ENCODE measurements at places on chromosomes 5 and 9.

- DNase-seq: no peak
Observed at GRCh38 chr9:16824545-16825330, 45.7 kb downstream of the BNC2 start.

GRCh38 chr5:162664846-162665245 lies 597.3 kb downstream of the GABRG2 start:
- DNase-seq: no peak

GRCh38 chr9:96022445-96023051 lies 147.1 kb downstream of the ERCC6L2 start:
- no peak for DNase-seq

DNA sequence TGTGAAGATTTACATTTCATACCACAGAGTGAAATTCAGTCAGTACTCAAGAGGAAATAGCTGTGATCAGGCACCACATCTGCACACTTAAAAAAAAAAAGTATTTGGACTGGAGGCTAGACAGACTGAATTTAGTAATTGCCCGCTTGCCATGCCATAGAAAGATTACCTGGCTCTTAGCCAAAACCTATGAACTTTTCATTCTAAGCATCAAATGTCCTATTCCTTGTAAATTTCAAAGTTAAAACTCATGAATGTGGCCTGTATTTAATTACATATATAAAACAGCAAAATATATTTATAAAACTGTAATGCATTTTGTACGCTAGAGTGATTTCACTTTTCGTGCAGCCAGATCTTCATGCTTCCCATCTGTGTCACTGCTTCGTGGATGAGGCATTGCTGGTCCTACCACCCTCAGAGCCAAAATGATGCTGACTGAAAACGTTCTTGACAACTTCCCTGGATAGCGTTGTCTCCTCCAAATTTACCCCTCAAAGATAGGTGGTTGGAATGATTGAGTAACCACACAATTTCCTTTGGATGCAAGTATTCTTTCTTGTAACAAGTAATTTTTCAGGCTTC lies 447.9 kb upstream of the SGCD start:
- no peak for DNase-seq

GRCh38 chr9:5326187-5326586 lies 13.5 kb downstream of the RLN1 start:
- DNase-seq: no peak

DNA sequence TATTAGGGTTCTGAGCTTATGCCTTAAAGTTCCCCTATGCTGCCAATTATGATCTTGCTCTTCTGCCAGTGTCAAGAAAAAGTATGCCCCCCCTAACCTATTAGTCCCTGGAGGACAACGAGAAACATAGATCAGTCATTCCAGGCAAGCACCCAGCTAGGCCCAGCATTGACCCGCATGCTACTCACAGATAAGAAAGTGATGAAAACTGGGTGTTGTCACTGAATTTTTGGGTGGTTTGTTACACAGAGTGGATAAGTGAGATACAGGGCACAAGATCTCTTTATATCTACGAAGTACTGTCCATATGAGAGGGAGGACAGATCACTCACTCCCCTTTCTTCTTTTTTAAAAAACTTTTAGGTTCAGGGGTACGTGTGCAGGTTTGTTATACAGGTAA lies 6.4 kb upstream of the TEX48 start:
- DNase-seq: no peak

Data from T-helper 22 cell (primary cell).